ENCODE measurements at places on chromosomes 13 and 19.
A peak's percentile ranks its signal among the peaks of the same experiment; 100 is the strongest.

GRCh38 chr19:48249502-48250014 lies 6.2 kb downstream of the CARD8 start:
- no peak for DNase-seq

DNA sequence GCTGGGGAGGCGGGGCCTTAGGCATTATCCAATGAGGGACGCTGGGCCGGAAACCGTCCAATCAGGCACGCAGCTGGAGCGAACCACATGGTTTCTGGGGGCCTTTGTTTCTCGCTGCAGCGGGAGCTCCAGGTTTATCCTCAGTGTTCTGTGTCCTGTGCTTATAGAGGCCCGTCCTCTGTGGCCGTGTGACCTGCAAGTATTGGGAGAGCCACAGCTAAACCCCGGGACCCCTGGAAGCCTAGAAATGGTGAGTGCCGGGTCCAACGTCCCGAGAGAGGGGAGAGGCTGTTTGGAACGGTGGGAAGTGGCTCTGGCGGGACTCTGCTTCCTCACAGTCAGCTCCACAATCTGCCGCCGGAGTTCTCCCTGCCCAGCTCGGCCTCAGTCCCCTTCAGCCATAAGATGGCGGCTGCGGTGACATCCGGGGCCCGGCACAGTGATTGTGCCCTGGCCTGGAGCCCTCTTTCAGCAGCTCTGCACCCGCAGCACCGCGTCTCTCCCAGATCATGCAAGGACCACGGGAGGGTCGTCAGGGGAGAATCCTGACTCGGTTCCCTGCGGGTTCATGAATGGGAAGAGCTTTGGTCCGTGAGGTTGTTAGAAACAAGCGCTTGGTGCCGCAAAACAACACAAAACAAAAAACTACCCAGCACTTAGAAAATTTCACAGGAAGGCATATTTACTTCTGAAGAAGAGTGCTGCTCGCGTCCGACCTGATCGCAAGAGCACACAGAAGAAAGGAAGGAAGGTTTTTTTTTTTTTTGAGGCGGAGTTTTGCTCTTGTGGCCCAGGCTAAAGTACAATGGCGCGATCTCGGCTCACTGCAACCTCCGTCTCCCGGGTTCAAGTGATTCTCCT lies at the start of gene ZNF253:
ZNF253 (plus strand) TSS at position 133 of the 861 bp plus-strand sequence; CDS start at position 248, 115 bp downstream.
- DNase-seq = peak; percentile 93

DNA sequence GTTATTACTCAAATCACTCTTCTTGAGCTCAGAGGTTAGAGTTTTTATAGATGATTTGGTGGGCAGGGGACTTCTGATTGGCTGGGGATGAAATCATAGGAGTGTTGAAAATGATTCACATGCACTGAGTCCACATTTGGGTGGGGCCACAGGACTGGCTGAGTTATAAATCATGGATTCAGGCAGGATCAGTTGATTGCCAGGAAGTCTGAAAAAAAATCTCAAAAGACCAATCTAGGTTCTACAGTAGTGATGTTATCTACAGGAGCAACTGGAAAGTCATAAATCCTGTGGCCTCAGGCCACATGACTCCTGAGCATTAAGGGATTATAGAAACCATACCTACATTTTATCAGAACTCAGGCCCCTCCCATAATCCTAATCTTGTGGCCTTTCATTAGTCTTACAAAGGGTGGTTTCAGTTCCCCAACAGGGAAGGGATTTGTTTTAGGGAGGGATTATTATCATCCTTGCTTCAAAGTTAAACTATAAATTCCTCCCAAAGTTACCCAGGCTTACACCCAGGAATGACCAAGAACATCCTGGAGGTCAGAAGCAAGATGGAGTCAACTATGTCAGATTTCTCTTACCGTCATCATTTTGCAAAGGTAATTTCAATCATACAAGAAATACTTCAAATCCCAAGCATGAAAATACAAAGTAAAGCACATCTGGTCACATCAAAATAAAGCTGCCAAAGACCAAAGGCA lies 5.6 kb upstream of the CCDC70 start:
- DNase-seq = no peak

DNA sequence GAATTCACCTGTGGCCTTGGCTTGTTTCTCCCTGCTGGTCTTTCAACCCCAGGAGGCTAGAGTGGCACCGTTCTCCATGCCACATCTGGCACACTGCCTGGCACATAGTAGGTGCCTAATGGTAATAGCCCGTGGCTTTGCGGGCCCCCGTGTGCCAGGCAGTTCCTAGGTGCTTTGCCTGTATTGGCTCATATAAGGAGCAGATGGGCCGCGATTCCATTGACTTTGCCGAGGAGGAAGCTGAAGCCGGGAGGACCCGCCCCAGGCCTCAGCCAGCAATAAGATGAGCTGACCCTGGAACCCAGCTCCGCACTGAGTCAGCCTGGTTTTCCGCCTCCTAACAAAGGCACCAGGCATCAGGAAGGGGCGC lies 807 bp downstream of the PGLYRP1 start:
- no peak for DNase-seq

DNA sequence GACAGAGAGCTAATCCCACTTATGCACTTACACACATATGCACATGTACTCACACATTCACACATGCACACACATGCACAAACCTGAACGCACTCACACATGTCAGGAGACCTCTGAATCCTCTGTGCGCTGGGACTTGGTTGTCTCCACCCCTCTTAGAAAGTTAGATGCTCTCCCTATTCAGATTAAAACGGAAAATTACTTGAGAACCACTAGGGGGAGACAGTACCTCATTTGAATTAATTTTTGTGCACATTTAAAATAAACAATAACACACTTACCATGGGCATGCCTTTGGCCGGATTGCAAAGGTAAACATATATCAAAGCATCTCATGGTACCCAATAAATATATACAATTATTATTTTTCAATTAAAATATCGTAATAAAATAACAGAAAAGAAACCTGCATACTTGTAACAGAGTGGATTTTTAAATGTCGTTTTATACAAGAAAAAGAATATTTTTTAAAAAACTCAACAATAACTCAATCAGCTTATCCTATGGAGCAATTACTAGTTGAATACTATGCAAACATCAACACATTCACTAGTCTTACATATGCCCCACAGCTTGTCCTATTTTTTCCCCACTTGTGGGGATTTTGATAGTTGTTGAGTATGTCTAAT lies 9.5 kb upstream of the LILRB4 start:
- peak; percentile 53 for DNase-seq

DNA sequence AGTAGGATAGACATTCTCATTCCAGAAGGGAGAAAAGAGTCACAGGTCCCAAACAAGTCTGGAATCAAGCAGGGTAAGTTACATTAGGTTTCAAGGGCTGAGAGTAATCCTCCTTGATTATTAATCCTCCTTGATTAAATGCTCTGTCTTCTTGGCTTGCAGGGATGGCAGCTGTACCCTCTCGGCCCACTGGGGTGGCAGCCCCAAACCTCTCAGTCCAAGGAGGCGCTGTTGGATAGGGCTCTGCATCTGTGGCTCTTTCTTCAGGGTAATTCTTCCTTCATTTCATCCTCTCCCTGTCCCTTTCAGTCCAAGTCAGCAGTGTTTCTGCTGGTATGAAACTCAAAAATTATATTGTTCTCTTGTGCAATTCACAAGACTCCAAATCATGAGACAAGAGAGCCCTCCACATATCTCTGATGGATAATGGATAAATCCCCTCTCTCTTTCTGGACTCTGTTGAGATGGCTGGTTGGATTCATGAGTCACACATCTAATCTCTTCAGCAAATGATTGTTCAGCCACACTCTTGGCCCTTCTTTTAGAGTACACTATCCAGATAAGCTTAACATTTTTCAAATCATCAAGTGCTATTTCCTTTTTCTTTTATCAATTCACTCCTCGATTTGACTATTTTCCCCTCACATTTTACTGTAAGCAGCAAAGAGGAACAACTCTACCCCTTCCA lies 323.7 kb upstream of the HTR2A start:
- peak; percentile 57 for DNase-seq

- no peak for DNase-seq
Observed at GRCh38 chr19:2616741-2617392, 85.6 kb downstream of the GNG7 start.

GRCh38 chr13:89832827-89833226 lies 1514.7 kb upstream of the MIR17HG start:
- DNase-seq = no peak

GRCh38 chr13:45678282-45678681 lies 23.8 kb upstream of the CBY2 start:
- DNase-seq = no peak

DNA sequence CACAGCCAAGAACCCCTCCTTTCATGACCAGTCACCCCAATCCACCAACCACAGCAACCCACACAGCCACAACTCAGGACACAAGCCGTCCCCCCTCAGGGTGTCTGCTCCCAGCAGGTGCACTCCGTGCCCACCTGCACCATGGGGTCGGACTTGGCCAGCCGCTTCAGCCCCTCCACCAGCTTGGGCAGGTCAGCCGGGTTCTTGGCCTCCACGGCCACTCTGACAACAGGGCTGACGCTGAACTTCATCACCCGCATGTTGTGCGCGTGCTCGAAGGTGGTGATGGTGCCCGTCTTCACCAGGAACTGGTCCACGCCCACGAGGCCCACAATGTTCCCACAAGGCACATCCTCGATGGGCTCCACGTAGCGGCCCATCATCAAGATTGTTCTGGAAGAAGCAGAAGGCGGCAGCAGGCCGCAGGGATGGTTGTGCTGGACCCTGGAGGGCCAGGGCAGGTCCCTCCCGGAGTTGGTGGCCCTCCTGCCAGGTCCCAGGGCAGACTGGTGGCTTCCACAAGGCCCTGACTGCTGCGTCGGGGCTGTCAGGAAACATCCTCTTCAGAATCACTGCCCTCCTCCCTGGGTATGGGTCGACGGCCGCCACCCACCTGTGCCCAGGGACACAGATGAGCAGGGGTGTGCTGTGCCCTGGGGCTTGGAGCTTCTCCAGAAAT lies 5.5 kb downstream of the EEF2 start:
- no peak for DNase-seq

DNA sequence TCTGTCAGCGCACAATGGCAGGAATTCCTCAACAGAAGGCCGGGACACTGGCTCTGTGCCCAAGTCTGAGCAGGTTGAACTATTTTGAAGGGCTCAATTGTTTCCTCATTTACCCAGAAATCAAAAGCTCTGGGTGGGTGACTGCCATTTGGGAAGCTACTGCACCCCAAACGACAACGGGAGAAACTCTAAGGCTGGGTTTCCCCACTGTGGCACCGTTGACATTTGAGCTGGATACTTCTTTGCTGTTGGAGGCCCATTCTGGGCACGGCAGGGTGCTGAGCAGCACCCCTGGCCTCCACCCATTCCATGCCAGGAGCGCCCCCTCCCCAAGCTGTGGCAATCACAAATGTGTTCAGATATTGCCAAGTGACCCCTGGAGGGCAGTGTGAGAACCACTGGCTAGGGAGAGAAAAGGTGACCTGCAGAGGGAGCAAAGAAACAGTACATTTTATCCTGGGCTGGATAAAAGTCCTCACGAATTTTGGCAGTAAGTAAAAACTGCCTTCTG lies 62.5 kb downstream of the RFX2 start:
- DNase-seq = peak; percentile 59

GRCh38 chr19:18541258-18541991 lies 1.9 kb downstream of the FKBP8 start:
- no peak for DNase-seq

GRCh38 chr19:34662919-34663318 lies 14.0 kb downstream of the SCGB2B2 start:
- DNase-seq = peak; percentile 70

GRCh38 chr19:35623327-35624010 lies 5.4 kb upstream of the RBM42 start:
- DNase-seq = no peak

- DNase-seq = no peak
Observed at GRCh38 chr13:27425158-27425917, 919 bp downstream of the GTF3A start.

GRCh38 chr19:33299051-33299688 lies 3.2 kb downstream of the CEBPA start:
- DNase-seq = peak; percentile 12

- no peak for DNase-seq
Observed at GRCh38 chr13:45895881-45896280, 44.3 kb upstream of the SIAH3 start.

- DNase-seq = no peak
Observed at GRCh38 chr13:94641409-94641941, 39.8 kb downstream of the GPR180 start.

DNA sequence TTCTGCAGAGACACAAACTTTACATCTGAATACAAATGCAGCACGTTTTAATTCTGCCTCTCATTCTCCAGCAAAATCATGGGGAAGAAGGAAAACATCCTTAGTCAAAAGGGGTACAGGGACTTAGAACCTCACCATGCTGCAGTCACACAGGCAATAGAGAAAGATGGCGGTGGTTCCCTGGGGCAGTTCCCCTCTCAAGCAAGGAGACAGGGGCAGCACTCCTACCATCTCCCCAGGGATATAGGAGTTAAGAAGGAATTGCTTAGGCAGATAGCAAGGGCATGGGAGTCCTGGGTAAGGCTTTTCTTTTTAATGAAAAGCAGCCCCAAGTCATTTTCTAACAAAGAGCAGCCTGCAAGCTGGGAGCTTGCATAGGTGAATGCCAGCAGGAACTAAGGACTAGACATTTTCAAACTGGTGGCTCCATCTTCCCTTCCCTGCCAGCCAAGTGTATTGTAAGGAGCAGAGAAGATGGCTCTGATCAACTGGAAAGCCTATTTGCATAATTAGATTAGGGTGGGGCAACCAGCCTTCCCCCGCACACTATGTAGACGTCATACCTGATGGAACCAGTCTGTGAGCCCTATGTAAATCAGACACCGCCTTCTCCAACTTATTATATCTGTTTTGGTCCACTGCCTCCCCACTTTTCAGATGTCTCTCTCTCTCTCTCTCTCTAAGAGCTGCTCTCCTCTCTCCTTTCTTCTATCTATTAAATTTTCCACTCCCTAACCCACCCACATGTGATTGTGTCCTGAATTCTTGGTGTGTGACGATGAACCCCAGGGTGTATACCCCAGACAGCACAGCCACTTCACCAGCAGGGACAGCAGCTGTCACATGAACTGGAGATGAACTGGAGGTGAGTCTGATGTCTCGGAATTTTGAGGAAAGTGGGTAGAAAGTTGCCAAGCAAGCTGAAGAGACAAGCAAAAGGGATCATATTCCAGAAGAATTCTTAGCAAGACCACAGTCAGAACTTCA lies 514.5 kb downstream of the IRS2 start:
- no peak for DNase-seq

DNA sequence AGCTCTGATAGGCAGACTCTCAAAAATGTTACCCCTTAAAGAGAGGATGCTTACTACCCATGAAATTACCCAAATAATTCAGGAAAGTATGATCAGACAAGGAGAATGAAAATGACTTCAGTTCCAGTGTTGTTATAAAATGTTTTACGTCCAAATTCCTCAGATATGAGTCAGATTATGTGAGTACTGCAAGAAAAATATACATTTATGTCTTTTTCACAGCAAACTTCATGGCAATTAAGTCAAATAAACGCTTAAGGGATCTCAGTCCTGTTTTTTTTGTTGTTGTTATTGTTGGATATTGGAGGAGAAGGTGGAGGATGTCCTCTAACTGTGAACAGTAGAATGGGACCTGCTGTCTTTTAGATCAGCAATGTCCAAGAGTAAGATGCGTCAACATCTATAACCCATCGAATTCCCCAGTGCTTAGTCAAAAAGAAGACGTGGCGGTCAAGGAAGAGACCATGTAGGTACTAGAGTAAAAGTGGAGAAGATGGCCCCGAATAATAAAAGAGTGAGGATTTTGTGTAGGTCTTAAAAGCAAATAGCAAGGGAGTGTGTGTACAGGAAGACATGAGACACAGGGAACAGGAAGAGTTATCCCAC lies 215.4 kb upstream of the IRS2 start:
- no peak for DNase-seq

GRCh38 chr13:96279904-96280303 lies 190.0 kb downstream of the HS6ST3 start:
- no peak for DNase-seq

- no peak for DNase-seq
Observed at GRCh38 chr13:109636736-109637135, 149.6 kb downstream of the IRS2 start.

All from D341Med (cell line).